A549 treated with RU486 at 1 μM for 4 hours (cell line): ENCODE measurements at places on chromosomes 3 and 15. TPM values are rescaled to one million over a fixed set of nuclear protein-coding genes. Genes with fewer than 3 reads are reported as not detected.

Gene WDR93
- total RNA-seq: 0.15 to 0.17 TPM (median 0.15 TPM) in 3 of 5 replicates, not detected in the others

Gene SI
- total RNA-seq: not detected in 5 replicates

Gene PPM1M
- 3.0 to 5.2 TPM (median 4.8 TPM) in 5 replicates for total RNA-seq

Gene CASR
- not detected in 5 replicates for total RNA-seq

Gene NR2E3
- total RNA-seq: 0.14 to 0.29 TPM (median 0.19 TPM) in 4 of 5 replicates, not detected in the other

Gene CAND2
- total RNA-seq: 0.31 to 0.45 TPM (median 0.40 TPM) in 5 replicates

Gene FAM174B
- total RNA-seq: 6.0 to 9.6 TPM (median 8.2 TPM) in 5 replicates

Gene COLQ
- total RNA-seq: 0.19 to 0.53 TPM (median 0.36 TPM) in 5 replicates

Gene TMEM158
- 13.1 to 29.5 TPM (median 23.7 TPM) in 5 replicates for total RNA-seq

Gene NBEAL2
- 35.1 to 58.1 TPM (median 48.1 TPM) in 5 replicates for total RNA-seq

Gene NANOGP8
- not detected in 5 replicates for total RNA-seq

Gene ARNT2
- 14.5 to 17.9 TPM (median 16.9 TPM) in 5 replicates for total RNA-seq

Gene EBLN2
- 0.25 to 0.65 TPM (median 0.57 TPM) in 5 replicates for total RNA-seq

Gene AP3B2
- total RNA-seq: 0.49 to 1.5 TPM (median 0.71 TPM) in 5 replicates

Gene C3orf80
- total RNA-seq: 2.0 to 2.9 TPM (median 2.1 TPM) in 5 replicates

Gene GPR156
- total RNA-seq: 0.38 to 0.70 TPM (median 0.47 TPM) in 5 replicates

Gene RGMA
- 0.15 to 0.39 TPM (median 0.18 TPM) in 5 replicates for total RNA-seq

Gene GPR62
- total RNA-seq: not detected in 5 replicates

Gene SNTN
- not detected in 5 replicates for total RNA-seq

Gene VWA5B2
- 0.24 to 0.54 TPM (median 0.44 TPM) in 5 replicates for total RNA-seq

Gene PSMD6
- total RNA-seq: 67.5 to 88.8 TPM (median 80.3 TPM) in 5 replicates

Gene SCG3
- 0.05 to 0.06 TPM in 2 of 5 replicates, not detected in the others for total RNA-seq

Gene TM4SF1
- total RNA-seq: 1,132 to 2,057 TPM (median 1,686 TPM) in 5 replicates

Gene CCR3
- total RNA-seq: not detected in 5 replicates

Gene CPA3
- total RNA-seq: not detected in 5 replicates

Gene LRRC31
- total RNA-seq: not detected in 5 replicates

Gene TMEM212
- not detected in 5 replicates for total RNA-seq

Gene POMGNT2
- 6.4 to 8.7 TPM (median 7.8 TPM) in 5 replicates for total RNA-seq

Gene FLNB
- 280 to 309 TPM (median 292 TPM) in 5 replicates for total RNA-seq
